Thoracic aorta (tissue), 2 donors: ENCODE measurements at places on chromosomes 5 and 9. TPM values are rescaled to one million over a fixed set of nuclear protein-coding genes. Genes with fewer than 3 reads are reported as not detected.

GRCh38 chr9:121663591-121663990 lies 12.2 kb downstream of the DAB2IP start:
- H3K4me1 ChIP-seq, result peaks cover 19% of the 10 kb centered on the region
- no peak overlapping the region for H3K27ac ChIP-seq
- H3K36me3 ChIP-seq, result no peaks in the 10 kb centered on the region
- H3K4me3 ChIP-seq, result no peak overlapping the region
- H3K27me3 ChIP-seq, result no peaks in the 10 kb centered on the region
- DNase-seq, result no peak

Gene RNF180
- 46.6 TPM for total RNA-seq

DNA sequence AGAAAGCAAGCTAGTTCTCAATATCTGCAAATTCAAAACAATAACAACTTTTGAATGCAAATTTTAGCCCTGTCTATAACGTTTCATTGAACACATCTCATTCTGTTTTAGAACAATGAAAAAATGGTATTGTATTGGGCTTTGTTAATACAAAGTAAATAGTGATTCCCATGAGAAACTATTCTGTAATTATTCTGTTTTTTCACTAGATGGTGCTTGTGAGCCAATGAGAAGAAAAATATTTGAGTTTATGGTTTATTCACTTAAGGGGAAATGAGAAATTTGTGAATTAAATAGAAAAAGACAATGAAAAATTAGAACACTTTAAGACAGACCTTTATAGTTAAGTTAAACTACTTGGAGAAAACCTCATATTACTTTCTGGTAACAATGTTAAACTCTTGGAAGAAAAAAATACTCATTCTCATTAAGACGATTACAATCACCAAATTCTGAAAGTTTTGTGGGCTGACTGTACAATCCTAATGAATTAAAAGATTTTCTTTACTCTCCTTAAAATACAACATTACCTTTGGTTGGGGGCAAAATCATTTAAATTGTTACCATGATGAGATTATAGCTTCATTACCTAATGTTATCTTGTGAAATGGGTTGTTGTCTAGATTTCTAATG lies 127.0 kb downstream of the NNT start:
- DNase-seq, result no peak
- peaks cover 14% of the 10 kb centered on the region for H3K4me1 ChIP-seq
- no peak overlapping the region for H3K27ac ChIP-seq
- H3K27me3 ChIP-seq, result no peaks in the 10 kb centered on the region
- H3K36me3 ChIP-seq, result no peaks in the 10 kb centered on the region

Gene FOXD4L6
- not detected for total RNA-seq

DNA sequence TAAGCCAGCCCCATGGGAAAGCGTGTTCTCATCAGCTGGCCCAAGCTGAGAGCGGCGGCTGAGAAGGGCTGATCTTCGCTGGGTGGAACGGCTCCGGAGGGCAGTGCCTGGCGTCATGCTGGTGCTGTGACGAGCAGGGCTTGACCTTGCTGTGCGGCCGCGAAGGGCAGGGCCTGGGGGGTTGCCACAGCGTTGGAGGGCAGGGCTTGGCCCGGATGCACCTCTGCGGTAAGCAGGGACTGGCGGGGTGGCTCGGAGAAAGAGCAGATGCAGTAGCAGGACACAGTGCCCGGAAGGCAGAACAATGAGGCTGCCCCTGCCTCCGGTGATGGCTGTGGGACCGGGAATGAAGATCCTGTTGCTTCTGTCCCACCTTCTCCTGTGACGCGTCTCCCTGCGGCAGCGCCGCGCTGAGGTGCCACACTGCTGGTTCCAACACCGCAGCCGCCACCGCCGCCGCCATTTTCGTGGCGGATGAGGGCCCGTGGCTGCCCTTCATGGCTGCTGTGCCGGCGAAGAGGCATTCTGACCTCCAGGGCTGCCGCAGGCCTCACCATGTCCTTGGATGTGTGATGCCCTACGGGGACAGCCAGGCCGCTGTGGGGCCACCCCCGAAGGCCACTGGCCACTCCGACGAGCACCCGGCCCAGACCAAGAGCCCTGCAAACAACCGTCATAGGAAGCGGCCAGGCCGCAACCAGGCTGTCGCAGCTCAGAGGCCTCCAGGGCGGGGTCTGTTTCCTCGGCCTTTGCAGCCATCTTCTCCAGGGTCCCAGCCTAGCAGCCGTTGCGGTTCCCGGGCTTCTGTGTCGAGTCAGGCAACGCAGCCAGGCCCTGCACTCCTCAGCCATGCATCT lies 890.5 kb upstream of the CTNND2 start:
- H3K27me3 ChIP-seq, result no peaks in the 10 kb centered on the region
- H3K36me3 ChIP-seq, result no peaks in the 10 kb centered on the region
- H3K4me3 ChIP-seq, result no peak overlapping the region
- H3K4me1 ChIP-seq, result no peaks in the 10 kb centered on the region
- no peak for DNase-seq

DNA sequence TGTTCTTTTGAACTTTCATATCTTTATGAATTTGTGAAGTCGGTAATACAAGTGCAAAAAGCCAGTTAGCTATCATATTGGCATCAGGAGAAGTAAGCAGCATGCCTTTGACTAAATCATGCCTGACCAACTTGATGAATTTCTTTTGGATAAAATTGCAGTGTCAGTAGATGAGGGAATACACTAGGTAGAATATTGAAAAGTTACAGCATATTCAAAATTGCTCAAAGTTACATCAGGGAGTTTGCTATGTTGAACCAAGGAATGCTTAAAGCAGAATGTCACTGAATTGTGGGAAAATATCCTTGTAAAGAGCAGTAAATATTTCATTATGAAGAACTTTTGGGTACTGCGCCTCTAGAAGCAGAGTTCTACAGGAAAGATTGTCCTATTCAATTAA lies 87.1 kb upstream of the TLX3 start:
- H3K36me3 ChIP-seq, result no peaks in the 10 kb centered on the region
- no peak overlapping the region for H3K27ac ChIP-seq
- DNase-seq, result no peak
- H3K4me3 ChIP-seq, result no peak overlapping the region
- no peaks in the 10 kb centered on the region for H3K27me3 ChIP-seq

DNA sequence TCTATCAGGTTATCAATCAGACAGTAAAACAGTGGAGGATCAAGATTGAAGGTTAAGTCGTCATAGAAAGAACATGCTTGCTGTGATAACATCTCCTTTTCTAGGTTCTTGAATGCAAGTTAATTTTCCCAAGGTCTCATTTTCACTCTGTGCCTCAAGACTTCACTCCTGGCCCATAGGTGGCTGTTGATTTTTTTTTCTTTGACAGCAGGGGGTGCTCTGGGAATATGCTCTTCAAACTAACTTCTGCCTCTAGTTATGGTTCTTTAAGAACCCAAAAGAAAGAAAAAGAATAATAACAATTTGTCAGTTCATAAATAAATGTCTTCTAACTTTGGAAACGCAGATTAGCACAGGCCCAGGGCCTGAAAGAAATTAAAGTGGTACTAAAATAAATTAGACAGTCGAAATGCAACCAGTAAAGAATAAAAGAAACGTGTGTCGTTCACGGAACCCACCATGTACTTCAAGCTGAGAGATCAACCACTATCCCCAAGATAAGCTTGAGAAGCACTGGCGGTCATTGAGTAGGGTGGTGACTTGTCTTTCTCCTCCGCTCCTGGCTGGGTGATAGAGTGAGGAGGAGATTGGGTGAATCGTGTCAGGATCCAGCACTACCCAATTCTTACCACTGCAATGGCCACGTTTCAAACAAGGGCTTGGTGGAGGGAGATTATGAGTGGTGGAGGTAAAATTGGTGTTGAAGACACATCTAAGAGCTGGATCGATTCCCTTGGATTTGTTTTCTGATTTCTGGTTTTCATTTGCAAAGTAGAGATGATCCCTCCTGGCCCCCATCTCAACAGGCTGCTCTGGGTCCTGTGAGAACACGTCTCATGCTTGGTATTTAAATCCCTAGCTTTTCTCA lies 93.4 kb upstream of the IRX4 start:
- H3K4me3 ChIP-seq, result no peak overlapping the region
- no peaks in the 10 kb centered on the region for H3K4me1 ChIP-seq
- no peaks in the 10 kb centered on the region for H3K36me3 ChIP-seq
- H3K27me3 ChIP-seq, result no peaks in the 10 kb centered on the region

GRCh38 chr5:73962801-73963425 lies 336.9 kb downstream of the ARHGEF28 start:
- no peaks in the 10 kb centered on the region for H3K27me3 ChIP-seq
- no peak for DNase-seq
- H3K4me3 ChIP-seq, result no peak overlapping the region
- H3K36me3 ChIP-seq, result no peaks in the 10 kb centered on the region

GRCh38 chr9:116331241-116331640 lies 177.7 kb downstream of the PAPPA start:
- H3K4me3 ChIP-seq, result no peak overlapping the region
- H3K36me3 ChIP-seq, result no peaks in the 10 kb centered on the region
- peaks cover 15% of the 10 kb centered on the region for H3K4me1 ChIP-seq
- no peaks in the 10 kb centered on the region for H3K27me3 ChIP-seq
- DNase-seq, result no peak

DNA sequence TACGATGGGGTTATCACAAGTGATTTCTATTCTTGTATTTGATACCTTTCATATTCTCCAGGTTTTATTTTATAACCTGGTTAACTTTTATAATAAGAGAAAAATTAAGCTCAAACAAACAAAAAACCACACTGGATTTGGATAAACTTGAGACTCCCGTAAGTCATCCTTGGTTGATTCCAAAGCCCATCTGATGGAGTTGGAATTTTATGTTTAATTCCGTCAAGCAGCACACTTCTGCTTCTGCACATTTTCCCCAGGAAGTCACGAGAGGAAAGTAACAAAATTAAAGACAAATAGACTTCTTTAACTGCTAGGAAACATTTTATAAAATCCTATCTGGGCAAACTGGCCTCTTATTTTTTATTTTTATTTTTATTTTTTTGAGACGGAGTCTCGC lies 207.9 kb downstream of the NXNL2 start:
- peaks cover 25% of the 10 kb centered on the region for H3K4me1 ChIP-seq
- H3K4me3 ChIP-seq, result no peak overlapping the region
- no peak overlapping the region for H3K27ac ChIP-seq

Gene ECSCR
- 27.1 TPM for total RNA-seq

GRCh38 chr5:64147379-64147778 lies 18.3 kb upstream of the RNF180 start:
- H3K4me3 ChIP-seq, result no peak overlapping the region
- H3K27ac ChIP-seq, result no peak overlapping the region
- no peak for DNase-seq
- H3K4me1 ChIP-seq, result peaks cover 17% of the 10 kb centered on the region

- H3K4me1 ChIP-seq, result peaks cover 3% of the 10 kb centered on the region
- H3K4me3 ChIP-seq, result no peak overlapping the region
- no peaks in the 10 kb centered on the region for H3K27me3 ChIP-seq
- no peak overlapping the region for H3K27ac ChIP-seq
Observed at GRCh38 chr9:118640836-118641560, 728.2 kb downstream of the BRINP1 start.

GRCh38 chr9:104256031-104256695 lies 162.1 kb downstream of the SMC2 start:
- no peaks in the 10 kb centered on the region for H3K36me3 ChIP-seq
- DNase-seq, result no peak
- no peak overlapping the region for H3K4me3 ChIP-seq
- no peak overlapping the region for H3K27ac ChIP-seq

- H3K4me1 ChIP-seq, result no peaks in the 10 kb centered on the region
- H3K4me3 ChIP-seq, result no peak overlapping the region
- H3K36me3 ChIP-seq, result no peaks in the 10 kb centered on the region
- no peak overlapping the region for H3K27ac ChIP-seq
- no peak for DNase-seq
Observed at GRCh38 chr5:28512648-28513047, 1474.3 kb upstream of the CDH9 start.

GRCh38 chr5:173997331-173997730 lies 8.4 kb downstream of the C5orf47 start:
- H3K27ac ChIP-seq, result no peak overlapping the region
- H3K4me1 ChIP-seq, result no peaks in the 10 kb centered on the region
- H3K27me3 ChIP-seq, result no peaks in the 10 kb centered on the region
- no peaks in the 10 kb centered on the region for H3K36me3 ChIP-seq
- no peak overlapping the region for H3K4me3 ChIP-seq
- DNase-seq, result no peak

DNA sequence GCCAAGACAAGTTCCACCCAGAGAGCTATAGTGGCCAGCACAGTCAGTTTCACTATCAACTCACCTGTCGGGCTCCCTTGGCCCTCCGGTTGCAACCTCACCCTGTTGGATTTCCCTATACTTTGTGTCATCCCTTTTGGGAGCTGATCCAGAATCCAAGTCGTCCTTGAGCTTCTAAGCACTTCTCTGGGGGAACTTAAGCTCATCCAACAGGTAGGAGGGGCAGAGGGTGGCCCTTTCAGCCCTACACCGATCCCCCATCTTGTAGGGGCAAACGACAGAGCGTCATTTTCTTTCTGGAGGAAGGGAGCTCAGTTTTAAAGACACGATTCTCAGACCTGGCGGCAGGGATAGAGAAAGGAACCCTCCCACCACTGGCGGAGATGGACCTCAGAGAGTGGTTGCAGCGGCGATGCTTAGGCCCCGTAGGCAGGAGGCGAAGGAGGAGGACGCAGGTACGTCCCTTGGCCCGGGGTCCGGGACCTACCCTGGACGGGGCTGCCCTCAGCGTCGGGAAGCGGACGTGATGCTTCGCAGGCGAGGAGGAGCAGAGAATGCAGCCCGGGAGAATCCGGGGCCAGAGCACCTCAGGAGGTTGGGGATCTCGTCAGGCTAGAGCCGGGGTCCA lies 519 bp downstream of the ZER1 start:
- H3K4me1 ChIP-seq, result peaks cover 10% of the 10 kb centered on the region
- no peaks in the 10 kb centered on the region for H3K27me3 ChIP-seq
- peaks cover 8% of the 10 kb centered on the region for H3K36me3 ChIP-seq
- peak overlapping the region; percentile 100 for H3K4me3 ChIP-seq
- peak overlapping the region; percentile 89 for H3K27ac ChIP-seq

GRCh38 chr9:135471791-135472640 lies 7.6 kb upstream of the PPP1R26 start:
- H3K27ac ChIP-seq, result no peak overlapping the region
- H3K4me1 ChIP-seq, result no peaks in the 10 kb centered on the region
- H3K36me3 ChIP-seq, result no peaks in the 10 kb centered on the region
- H3K27me3 ChIP-seq, result no peaks in the 10 kb centered on the region

GRCh38 chr5:18433336-18433735 lies 799.1 kb downstream of the TAF11L14 start:
- H3K4me3 ChIP-seq, result no peak overlapping the region
- DNase-seq, result no peak
- no peak overlapping the region for H3K27ac ChIP-seq
- no peaks in the 10 kb centered on the region for H3K27me3 ChIP-seq
- H3K4me1 ChIP-seq, result no peaks in the 10 kb centered on the region
